Skeletal muscle cell (primary cell): ENCODE measurements at places on chromosomes 5 and 9.

DNA sequence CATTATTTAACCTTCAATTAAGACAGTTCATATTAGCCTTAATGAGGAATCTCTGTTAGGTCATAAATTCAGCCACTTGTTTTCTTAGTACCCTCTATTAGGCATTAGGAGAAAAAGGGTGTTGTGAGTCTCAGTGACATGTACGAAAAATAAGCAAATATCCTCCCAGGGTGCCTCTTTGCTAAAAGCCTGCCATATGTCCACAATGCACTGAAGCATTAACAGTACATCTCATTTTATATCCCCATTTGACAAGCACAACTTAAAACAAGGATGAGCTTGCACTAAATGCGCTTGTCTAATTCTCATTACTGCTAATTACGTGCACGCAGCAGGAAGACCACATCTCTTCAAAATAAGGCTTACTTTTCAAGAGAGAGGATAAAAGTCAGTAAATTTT is 48.4 kb upstream of the SRFBP1 start:
- DNase-seq = no peak

DNA sequence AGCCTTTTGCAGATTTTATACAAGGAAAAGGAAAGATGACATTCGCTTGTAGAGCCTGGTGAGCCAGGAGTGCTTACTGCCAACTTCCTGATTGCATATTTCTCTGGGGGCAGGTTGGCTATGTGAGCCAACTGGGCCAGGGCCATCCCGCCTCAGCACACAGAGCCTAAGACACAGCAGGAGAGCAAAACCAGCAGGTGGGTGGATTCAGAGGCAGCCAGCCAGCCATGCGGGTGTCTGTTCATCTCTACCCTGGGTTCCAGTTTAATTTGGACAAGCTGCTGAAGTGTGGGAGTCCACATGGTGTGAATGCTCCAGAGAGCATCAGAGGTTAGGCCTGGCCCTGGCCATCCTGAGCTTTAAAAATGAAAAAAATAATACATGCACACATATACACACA is 291.4 kb downstream of the ARHGEF28 start:
- DNase-seq = no peak

- DNase-seq = no peak
These were observed 29.5 kb upstream of the NFIB start for GRCh38 chr9:14343261-14344031.

DNA sequence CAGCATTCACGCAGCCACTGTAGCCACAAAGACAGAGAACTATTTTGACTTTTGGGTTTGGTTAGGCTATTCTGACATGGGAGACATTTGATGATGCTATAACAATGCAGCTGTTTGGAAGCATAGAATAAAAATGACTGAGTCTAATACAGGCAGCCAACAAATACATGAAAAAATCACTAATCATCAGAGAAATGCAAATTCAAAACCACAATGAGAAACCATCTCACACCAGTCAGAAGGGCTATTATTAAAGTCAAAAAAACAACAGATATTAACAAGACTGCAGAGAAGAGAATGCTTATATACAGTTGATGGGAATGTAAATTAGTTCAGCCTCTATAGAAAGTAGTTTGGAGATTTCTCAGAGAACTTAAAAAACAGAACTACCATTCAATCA is 107.1 kb upstream of the POC5 start:
- no peak for DNase-seq

GRCh38 chr5:116380621-116381020 is 194.0 kb downstream of the SEMA6A start:
- peak; percentile 33 for DNase-seq

GRCh38 chr9:7970681-7971330 is 171.2 kb upstream of the DMAC1 start:
- no peak for DNase-seq

- peak; percentile 83 for DNase-seq
These were observed at the start of the genes COQ4 and TRUB2 for GRCh38 chr9:128322404-128323211. COQ4 (plus strand) TSS chr9:128322839; CDS start chr9:128322859, 20 bp downstream. TRUB2 (minus strand) TSS chr9:128322447; CDS start chr9:128322408, 39 bp downstream.

DNA sequence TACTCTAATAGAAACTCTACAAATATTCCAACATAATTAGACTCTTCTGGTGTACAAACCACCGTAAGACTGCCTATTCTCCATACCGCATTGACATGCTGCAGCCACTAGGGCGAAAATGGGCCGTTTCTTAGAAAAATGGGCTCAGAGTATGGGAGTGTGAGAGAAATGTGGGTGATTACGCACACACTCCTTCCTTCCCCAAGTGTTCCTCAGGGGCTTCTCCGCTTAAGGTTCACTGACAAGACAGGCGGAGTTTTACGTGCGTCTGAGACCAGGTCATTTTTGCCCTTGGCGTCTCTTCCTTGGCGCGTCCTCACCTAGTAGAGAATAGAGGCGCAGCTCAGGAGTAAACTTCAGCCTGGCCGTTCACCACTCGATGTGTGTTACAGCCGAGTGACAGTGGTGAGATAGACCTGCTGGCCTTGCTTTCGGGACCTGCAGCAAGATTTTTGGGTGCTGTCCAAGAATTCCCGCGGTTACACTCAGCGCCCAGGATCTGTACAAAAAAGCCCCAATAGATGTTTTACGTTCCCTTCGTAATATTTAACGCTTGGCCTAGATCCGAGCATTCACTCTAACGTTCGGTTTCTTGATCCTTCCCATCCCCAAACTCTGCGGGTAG is 1.8 kb upstream of the NTRK2 start:
- DNase-seq = no peak

DNA sequence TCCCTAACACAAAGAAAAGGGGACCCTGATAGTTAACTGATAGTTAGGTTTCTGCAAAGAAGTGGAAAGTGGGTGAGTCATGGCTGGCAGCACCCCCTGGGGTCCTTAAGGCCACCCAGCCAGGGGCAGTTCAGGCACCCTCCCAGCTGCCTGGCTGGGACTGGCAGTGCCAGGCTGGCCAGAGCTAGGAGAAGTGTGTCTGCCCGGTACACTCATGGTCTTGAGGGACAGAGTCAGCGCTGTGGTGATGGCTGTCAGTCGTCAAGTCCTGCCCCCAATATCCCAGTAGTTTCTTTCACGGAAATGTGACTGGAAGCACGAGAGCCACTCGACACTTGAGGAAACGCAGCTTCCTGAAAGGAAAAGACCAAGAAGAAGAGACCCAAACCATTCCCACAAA is 22.3 kb upstream of the CNOT6 start:
- no peak for DNase-seq

DNA sequence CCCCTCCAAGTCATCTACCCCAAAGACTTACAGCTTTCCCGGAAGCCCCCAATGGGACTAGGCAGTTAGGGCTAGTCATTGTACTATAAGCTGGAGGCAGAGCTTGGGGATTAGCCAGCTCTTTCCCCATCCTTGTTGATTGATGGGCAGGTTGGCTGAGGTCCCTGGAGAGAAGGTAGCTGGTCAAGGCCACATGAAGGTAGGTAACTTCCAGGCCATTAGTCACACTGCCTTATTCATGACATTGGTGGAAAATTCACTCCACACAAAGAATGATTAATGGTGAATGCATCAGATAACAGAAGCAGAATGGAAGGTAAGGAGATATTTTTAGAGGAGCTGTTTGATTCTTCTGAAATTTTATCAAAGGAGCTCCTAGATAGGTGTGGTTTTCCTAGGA is 49.5 kb upstream of the TGFBR1 start:
- no peak for DNase-seq

GRCh38 chr5:165055476-165055875 is 1550.1 kb downstream of the MAT2B start:
- no peak for DNase-seq

GRCh38 chr9:105447386-105447813 is 434 bp upstream of the FSD1L start:
- DNase-seq = no peak

DNA sequence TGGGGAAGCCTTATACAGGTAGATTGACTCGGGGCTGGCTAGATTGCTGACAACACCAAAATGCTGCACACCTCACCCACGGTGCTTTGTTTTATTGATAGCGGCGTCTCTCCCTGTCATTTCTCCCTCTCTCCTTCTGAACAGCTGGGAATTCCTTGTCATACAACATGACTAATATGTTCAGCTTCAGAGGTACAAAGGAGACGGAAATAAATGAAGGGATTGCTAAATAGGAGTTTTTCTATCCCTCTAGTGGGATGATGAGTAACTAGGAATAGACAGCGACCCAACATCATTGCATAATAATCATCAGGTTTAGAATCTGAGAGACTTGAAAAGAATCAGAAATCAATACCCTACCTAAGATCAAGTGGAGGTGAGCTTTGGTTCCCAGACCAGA is 337.7 kb upstream of the PANK3 start:
- peak; percentile 19 for DNase-seq

DNA sequence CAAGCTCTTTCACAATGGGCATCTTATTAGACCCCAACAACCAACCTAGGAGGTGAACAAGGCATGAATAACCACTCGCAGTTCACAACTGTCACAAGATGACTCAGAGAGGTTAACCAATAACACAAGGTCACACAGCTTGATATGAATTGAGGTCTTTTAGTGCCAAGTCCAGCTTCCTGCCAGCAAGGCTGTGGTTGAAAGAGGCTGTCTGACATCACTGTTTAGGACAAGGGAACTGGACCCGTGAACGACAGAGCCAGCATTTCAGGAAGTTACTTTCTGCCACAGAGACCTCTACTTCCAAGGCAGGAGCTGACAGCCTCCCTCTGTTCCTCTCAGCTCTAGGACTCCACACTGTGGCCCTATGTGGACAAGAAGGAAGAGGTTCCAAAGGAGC is 53.4 kb upstream of the ALDH1B1 start:
- no peak for DNase-seq

- no peak for DNase-seq
These were observed 85.2 kb downstream of the CYFIP2 start for GRCh38 chr5:157350939-157351801.

GRCh38 chr9:7671847-7672246 is 127.7 kb downstream of the DMAC1 start:
- no peak for DNase-seq

GRCh38 chr5:115456056-115456455 is 88.5 kb downstream of the FEM1C start:
- DNase-seq = no peak

- DNase-seq = no peak
These were observed 975 bp downstream of the TPRN start for GRCh38 chr9:137199411-137200121.

DNA sequence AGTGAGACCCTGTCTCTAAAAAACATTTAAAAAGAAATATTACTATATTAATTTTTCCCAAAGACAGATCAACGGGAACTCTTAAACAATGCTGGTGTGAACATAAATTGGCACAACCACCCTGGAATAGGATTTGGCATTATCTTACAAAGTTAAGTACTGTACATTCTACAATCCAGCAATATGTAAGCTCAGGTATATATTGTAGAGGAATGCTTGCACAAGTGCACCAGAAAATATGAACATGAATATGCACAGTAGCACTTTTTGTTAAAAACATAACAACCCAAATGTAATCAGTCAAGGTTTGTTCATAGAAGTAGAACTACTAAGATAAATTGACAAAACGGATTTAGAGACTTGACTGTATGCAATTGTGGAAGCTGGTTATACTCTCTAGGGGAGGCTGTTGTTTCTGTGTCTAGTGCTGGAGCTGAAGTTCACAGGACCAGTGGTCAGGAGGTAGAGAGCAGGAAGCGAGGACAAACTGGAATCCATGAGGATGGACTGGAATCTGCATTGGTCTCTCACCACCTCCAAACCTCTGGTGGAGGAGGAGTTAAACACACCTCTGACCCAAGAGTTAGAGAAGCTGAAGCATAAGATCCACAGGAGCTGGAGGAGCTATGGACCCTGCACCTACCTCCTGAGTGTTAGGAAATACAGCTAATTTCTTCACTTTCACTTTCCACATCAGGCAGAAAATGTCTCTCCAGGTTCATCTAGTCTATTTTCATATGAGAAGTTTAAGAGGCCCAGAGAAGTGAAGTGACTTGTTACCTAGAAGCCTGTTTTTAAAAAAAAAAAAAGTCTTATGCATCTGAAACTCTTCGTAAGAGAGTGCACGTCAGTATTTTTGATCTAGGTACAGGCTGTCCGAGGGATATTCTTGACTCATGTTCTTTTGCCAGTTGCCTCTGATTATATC is 20.3 kb upstream of the RIC1 start:
- DNase-seq = no peak

DNA sequence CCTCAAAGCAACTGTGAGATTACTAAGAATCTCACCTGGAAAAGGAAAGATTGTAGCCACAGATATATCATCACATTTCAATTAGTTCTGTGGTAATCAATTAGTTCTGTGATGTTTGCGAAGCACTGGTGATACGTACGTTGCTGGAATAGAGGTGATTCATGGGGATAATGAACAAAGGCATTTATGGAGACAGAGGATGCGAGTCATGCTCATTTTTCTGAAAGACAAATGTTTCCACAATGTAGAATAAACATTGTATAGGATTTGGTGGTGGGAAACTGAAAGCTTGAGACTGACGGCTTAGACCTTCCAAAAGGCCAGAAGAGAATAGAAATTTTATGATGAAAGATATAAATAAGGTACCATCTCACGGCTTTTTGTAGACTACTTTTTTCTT is 507.3 kb upstream of the TYRP1 start:
- DNase-seq = peak; percentile 53

GRCh38 chr9:2281803-2282185 is 266.6 kb downstream of the SMARCA2 start:
- no peak for DNase-seq

- no peak for DNase-seq
These were observed 47.6 kb upstream of the HOMER1 start for GRCh38 chr5:79561525-79561893.

- no peak for DNase-seq
These were observed 319.1 kb upstream of the IRX4 start for GRCh38 chr5:2201832-2202231.

DNA sequence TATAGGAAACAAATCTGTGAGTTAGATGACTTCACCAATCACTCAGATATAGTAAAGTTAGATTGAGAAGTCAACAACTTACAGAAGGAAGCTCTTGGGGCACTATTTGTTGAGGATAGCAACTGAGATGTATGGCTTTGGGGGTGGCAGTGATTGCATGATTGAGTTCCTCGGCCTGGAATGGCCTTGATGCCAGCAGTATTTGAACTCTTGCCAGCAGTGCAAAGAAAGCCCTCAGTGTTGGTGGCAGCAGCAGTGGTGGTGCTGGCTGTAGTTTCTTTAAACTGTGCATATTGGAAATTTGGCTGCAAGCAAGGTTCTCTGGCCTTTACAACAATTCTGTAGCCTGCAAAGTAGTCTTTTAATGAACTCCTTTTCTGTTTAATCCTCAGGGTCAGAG is 41.4 kb upstream of the PJA2 start:
- DNase-seq = no peak

GRCh38 chr9:14500705-14501104 is 186.8 kb upstream of the NFIB start:
- DNase-seq = no peak

GRCh38 chr9:93190133-93190525 is 6.2 kb downstream of the WNK2 start:
- no peak for DNase-seq
